Stimulated activated CD4-positive, alpha-beta T cell treated with anti-CD3 and anti-CD28 coated beads, Interleukin-15, amount 100 ng/mL, for 48 hours (primary cell): ENCODE measurements at places on chromosomes 4 and X.

DNA sequence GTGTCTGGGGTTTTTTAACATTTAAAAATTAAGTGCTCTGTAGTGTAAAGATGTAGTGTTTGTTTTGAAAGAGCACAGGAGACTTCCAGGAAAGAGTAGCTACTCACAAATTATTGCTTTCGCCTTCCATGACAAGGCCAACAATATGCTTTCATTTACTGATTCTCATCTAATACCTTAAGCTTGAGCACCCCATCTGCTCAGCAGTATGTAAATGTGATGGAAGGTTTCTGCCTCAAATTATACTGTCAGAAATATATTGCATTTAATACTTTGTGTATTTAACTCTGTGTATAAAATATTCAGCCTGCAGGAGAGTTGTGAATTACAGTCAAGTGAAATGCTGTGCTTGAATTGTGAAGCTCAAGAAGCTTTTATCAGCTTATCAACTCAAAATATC, 296.3 kb upstream of the ATOH1 start:
- DNase-seq = no peak

- no peak for DNase-seq
Measured at GRCh38 chrX:36314303-36314702, 394.8 kb downstream of the CFAP47 start.

- no peak for DNase-seq
Measured at GRCh38 chr4:173528378-173529321, 1.4 kb downstream of the HAND2 start.

DNA sequence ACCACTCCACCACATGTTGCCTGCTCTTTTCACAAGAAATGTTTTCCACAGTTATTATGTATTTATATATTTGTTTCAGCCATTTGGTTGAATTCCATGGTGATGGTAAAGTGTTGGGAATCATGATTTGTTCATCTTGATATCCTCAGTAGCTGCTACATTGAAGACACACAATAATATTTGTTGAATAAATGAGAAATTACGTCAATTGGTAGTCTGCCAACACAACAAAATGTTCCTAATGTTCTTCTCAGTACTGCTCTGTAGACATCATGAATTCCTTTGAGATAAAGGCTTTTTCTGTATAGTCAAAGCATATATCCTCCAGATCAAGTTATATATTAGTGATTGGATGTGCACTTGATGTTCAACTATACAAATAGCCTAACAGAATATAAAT, 29.5 kb downstream of the CXXC4 start:
- no peak for DNase-seq

- DNase-seq = no peak
Measured at GRCh38 chr4:76957004-76957738, 7.6 kb downstream of the SEPTIN11 start.

GRCh38 chr4:170400361-170400760, 310.6 kb upstream of the AADAT start:
- DNase-seq = no peak

- DNase-seq = no peak
Measured at GRCh38 chr4:184369871-184370270, 104.5 kb downstream of the IRF2 start.

- no peak for DNase-seq
Measured at GRCh38 chr4:124431653-124432192, 280.8 kb downstream of the ANKRD50 start.

DNA sequence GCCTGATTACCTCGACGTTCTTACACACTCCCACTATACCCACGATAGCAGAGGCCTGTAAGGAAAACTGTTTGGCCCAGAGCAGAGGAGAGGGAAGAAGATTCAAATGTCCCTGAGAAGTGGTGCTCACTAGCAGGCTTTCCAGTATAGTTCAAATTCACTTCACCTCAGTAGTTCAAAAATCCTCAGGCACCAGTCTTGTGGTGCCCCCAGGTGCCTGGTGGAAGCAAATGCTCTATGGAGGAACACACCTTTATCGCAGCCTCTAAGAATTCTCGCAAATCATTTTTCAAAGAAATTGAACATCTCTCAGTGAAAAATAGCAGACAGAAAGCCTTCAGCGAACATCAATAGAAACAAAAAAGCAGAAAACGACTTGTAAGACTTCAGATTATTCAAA, 12.2 kb upstream of the MTMR1 start:
- no peak for DNase-seq
